ENCODE measurements at places on chromosomes 6 and 20. TPM values are rescaled to one million over a fixed set of nuclear protein-coding genes. Genes with fewer than 3 reads are reported as not detected.

Gene CLPSL2
- not detected for total RNA-seq

Gene MATN4
- not detected for total RNA-seq

Gene HNF4A
- total RNA-seq: not detected

Gene PACRG
- not detected for total RNA-seq

Gene HLA-DOA
- total RNA-seq: not detected

DNA sequence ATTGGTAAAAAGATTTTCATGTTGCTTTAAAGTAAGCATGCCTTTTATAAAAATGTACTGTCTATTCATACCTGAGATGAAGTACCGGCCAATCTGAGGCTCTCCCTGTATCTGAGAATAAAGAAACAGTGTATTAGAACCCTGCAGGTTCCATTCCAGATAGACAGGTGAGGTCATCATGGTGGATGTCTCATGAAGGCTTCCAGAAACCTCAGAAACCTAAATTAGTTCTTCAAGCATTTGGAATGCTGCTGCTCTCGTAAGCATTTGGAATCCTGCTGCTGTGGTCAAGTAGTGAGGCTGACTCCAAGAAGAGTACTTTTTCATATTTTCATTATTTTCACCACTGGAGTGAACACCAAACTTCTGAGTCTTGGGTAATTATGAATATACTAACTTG, 642.3 kb downstream of the MAFB start:
- no peak overlapping the region for H3K4me3 ChIP-seq
- no peaks in the 10 kb centered on the region for H3K36me3 ChIP-seq
- no peak overlapping the region for H3K27ac ChIP-seq
- DNase-seq: no peak
- no peaks in the 10 kb centered on the region for H3K4me1 ChIP-seq
- H3K27me3 ChIP-seq: no peaks in the 10 kb centered on the region

GRCh38 chr6:72703093-72703492, 81.2 kb downstream of the KCNQ5 start:
- H3K27me3 ChIP-seq: no peaks in the 10 kb centered on the region
- no peaks in the 10 kb centered on the region for H3K36me3 ChIP-seq
- no peak for DNase-seq
- H3K4me3 ChIP-seq: no peak overlapping the region
- H3K4me1 ChIP-seq: peaks cover 29% of the 10 kb centered on the region
- no peak overlapping the region for H3K27ac ChIP-seq

GRCh38 chr6:4363656-4364055, 228.3 kb upstream of the ECI2 start:
- no peak overlapping the region for H3K27ac ChIP-seq
- peaks cover 47% of the 10 kb centered on the region for H3K4me1 ChIP-seq
- no peak for DNase-seq
- H3K4me3 ChIP-seq: no peak overlapping the region
- no peaks in the 10 kb centered on the region for H3K27me3 ChIP-seq

GRCh38 chr20:38975539-38976120, 13.5 kb downstream of the DHX35 start:
- H3K36me3 ChIP-seq: peaks cover 27% of the 10 kb centered on the region
- no peak overlapping the region for H3K4me3 ChIP-seq
- H3K27ac ChIP-seq: no peak overlapping the region
- H3K27me3 ChIP-seq: peaks cover 2% of the 10 kb centered on the region
- peak; percentile 80 for DNase-seq
